ENCODE measurements at places on chromosomes 3 and 15.

DNA sequence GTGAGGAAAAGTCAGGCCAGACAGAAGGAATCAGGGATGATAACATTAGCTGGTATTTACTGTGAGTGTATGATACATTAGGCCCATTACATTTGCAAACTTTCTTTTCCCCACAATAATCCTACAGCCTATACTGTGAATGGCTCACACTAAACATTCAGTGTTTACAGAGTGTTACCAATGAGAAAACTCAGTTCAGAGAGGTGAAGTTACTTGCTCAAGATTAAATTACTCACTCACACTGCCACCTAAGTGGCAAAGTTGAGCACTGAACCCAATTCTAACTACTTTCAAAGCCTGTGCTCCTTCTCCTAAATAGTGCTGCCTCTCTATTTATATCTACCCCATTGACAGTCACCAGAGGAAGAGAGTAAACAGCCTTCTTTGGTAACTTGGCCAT lies 8.5 kb downstream of the XPC start:
- DNase-seq: no peak

- no peak for DNase-seq
Observed at GRCh38 chr15:56496635-56497034, 31.7 kb upstream of the MNS1 start.

DNA sequence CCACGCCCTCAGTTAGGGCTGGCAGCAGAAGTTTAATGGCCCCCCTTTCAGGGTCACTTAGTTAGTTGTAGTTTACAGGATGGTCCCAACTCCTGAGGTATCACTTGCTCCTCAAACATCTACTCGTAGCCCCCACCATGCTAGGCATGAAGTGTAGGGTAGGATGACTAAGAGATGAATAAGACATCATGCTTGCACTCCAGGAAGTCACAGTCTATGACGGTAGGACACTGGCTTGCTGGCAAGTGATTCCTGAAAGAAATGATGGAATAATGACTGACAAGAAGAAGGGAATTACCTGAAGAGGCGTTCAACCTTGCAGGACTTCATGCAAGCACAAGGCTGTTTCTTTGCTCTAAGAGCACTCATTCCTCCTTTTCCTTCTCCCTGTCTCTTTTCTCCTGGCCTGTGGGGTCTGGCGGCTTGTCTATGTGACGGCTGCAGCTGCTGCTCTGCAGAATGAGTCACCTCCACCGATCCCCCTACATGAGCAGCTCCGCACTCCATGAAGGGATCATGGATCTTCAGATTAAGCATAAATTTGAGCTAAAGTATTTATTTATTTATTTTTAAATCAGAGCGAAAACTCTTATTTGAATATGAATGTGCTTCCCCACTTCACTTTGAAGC lies 82.9 kb upstream of the BOC start:
- no peak for DNase-seq

GRCh38 chr15:54810496-54810895 lies 386.2 kb downstream of the RSL24D1 start:
- no peak for DNase-seq

DNA sequence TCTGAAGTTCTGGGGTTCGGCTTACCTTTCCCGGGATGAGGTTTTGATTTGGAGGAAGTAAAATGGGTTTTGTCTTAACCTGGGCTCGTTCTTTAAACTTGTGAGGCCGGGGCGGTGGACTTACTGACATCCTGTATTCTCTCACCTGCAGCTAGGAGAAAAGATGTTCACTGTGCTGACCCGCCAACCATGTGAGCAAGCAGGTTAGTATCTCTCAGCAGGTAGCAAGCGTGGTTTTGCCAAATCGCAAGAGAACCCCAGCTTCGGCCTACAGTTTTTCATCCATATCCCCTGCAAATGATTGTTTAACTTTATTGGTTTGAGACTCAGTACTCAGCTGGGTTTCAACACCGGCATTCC lies 891 bp downstream of the ENTPD3 start:
- DNase-seq: no peak

DNA sequence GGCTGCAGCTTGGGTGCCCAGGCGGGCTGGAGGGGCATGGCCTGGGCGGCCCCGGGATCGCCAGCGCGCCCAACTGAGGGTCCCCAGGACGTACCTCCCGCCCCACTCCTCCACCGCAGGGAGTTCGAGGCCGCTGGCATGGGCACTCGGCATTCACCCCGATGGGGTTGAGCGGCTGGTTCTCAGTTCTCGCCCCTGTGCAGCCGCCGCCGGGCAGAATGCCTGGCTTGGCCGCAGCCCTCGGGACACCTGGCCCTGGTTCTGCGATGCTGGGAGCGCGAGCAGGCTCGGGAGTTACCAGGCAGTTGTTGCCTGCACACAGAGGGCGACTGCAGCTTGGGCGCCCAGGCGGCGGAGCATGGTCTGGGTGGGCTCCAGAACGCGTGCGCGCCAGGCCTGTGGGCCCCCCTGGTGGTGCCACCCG lies 121.4 kb downstream of the LMLN start:
- DNase-seq: no peak

GRCh38 chr3:3082234-3082924 lies 27.8 kb downstream of the IL5RA start:
- no peak for DNase-seq

DNA sequence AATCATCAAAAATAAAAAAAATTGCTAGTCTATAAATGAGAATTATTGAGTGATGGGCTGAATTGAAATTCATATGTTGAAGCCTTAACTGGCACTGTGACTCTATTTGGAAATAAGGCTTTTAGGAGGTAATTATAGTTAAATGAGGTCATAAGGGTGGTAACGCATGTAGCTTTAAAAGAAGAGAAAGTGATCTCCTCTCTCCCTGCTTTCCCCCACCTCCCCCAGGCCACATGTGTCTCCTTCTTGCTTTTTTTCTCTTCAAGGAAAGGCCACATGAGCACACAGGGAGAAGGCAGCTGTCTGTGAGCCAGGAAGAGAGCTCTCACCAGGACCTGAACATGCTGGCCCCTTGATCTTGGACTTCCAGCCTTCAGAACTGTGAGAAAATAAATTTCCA lies 48.2 kb upstream of the ARPP19 start:
- DNase-seq: no peak

DNA sequence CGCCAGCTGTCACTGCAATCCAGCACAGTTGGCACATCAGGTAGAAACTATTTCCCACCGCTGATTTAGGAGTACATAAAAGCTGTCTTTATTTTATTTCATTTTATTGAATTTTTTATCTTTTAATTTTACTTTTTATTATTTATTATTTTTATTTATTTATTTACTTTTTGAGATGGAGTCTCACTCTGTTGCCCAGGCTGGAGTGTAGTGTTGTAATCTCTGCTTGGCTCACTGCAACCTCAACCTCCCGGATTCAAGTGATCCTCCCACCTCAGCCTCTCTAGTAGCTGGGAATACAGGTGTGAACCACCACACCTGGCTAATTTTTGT lies 31.0 kb downstream of the SRGAP3 start:
- DNase-seq: no peak

GRCh38 chr15:39427705-39428104 lies 153.2 kb upstream of the THBS1 start:
- no peak for DNase-seq

DNA sequence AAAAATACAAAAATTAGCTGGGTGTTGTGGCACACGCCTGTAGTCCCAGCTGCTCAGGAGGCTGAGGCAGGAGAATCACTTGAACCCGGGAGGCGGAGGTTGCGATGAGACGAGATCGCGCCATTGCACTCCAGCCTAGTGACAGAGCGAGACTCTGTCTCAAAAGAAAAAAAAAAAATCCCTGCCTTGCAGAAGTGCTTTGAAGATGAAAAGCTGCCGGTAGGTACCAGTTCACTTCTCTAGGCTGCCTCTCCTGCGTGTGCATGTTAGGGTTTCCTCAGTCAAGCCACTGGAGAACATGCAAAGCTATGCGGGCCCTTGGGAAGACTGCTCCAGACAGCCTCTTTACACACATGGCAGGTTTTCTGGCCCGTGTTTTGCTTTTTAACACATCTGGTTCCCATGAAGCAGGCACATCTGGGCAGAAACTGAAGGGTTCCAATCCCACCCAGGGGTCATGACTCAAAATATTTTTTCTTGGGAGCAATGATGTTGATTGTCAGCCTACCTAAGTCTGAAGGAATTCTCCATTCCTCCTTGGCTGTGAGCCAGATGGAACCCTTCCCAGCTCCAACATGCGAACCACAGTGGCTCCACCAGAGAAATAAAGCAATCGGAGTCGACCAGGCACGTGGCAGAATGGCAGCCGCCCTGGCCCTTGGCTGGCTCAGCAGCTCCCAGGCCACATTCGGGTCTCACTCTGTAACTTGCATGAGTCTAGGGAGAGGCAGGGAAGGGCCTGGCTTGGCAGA lies 29.6 kb downstream of the MGLL start:
- no peak for DNase-seq

GRCh38 chr15:38647683-38648082 lies 83.1 kb upstream of the RASGRP1 start:
- no peak for DNase-seq

DNA sequence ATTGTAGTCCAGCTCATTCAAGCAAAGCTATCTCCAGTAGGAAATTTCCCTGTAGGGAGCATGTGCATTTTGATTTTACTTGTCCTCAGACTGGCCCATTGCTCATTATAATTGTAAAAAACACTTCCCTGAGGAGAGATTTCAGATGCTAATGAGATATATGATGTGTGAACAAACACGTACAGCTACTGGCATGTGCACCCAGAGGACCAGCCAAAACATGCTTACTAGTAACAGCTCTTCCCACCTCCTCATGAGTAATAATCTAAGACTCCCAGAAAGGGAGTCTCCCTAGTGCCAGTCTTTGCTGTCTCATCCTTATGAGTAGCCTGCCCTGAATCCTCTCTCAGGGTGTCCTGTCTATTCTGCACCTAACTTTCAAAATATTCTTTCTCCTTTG lies 43.4 kb downstream of the FBXO22 start:
- DNase-seq: no peak

DNA sequence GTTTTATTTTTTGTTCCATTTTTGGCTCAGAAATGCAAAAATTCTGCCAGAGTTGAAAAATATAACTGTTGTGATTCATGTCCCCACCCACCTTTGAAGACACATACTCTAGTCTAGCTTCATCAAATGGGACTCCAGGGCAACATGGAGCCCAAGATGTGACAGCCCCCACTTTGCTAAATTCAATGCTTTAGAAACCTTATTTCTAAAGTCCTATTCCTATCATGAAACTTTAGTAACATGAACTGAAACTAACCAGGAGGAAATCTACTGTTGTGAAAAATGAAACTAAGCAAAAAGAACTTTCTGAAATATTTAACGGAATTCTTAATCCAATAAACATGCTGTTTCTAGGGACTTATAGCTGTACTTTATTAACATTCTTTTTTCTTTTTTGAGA lies 20.3 kb downstream of the UBP1 start:
- no peak for DNase-seq

GRCh38 chr3:5347486-5347885 lies 160.0 kb downstream of the EDEM1 start:
- DNase-seq: no peak
